Stimulated activated CD4-positive, alpha-beta T cell treated with anti-CD3 and anti-CD28 coated beads, Interleukin-15, amount 100 ng/mL, for 48 hours (primary cell): ENCODE measurements at places on chromosomes 2 and 18.

DNA sequence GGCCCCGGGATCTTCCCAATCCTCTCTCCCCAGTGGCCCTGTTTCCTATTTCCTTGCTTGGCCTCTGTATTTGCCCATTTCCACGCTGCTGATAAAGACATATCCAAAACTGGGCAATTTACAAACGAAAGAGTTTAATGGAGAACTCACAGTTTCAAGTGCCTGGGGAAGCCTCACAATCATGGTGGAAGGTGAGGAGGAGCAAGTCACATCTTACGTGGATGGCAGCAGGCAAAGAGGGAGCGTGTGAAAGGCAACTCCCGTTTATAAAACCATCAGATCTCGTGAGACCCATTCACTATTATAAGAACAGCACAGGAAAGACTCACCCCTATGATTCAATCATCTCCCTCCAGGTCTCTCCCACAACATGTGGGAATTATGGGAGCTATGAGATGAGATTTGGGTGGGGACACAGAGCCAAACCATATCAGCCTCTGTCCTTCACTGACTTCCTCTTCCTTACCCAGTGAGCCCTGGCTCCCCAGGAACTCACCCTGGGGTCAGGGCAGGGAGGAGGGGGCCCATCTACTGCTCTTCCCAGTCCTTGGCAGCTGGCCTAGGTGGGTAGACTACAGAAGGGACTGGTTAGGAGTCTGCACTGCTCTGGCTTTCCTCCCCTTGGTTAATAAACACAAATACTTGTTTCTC lies 105.8 kb upstream of the MYCN start:
- DNase-seq: no peak

GRCh38 chr2:38267270-38267925 lies 109.7 kb downstream of the ATL2 start:
- no peak for DNase-seq

DNA sequence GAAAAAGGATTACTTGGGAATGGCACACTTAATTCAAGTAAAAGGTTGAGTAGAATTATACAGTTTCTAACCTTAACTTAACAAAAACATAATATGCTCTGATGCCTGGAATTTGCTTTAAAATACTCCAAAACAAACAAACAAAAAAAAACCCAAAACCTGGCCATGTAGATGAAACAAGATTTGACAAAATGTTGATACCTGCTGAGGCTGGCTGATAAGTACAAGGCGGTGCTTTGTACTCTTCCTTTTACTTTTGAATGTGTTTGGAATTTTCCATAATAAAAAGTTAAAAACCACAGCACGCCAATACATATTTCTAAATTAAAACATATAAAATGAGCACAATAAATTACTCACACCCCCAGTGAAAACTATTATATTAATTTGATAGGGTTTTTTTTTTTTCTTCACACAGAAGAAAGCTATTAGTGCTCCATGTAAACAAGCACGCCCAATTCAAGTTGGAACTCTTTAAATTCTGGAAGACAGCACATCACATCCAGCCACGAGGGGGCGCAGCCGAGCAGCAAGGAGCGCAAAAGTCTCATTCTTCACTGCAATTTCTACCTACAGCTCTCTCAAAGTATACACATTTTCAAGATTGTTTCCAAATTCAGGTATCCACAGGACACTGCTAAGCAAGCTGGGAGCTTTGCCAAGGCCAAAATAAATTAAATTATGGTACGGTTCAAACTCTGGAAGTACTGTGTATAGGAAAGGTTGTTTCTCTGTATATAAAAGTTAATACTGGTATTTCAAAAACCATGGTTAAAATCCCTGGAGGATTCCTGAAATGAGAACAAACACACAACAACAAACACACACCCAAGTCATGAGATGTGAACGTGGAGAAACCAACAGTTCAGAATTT lies 7.5 kb downstream of the SERTAD2 start:
- DNase-seq: peak; percentile 65

GRCh38 chr18:35117951-35118411 lies 76.8 kb downstream of the MAPRE2 start:
- no peak for DNase-seq

DNA sequence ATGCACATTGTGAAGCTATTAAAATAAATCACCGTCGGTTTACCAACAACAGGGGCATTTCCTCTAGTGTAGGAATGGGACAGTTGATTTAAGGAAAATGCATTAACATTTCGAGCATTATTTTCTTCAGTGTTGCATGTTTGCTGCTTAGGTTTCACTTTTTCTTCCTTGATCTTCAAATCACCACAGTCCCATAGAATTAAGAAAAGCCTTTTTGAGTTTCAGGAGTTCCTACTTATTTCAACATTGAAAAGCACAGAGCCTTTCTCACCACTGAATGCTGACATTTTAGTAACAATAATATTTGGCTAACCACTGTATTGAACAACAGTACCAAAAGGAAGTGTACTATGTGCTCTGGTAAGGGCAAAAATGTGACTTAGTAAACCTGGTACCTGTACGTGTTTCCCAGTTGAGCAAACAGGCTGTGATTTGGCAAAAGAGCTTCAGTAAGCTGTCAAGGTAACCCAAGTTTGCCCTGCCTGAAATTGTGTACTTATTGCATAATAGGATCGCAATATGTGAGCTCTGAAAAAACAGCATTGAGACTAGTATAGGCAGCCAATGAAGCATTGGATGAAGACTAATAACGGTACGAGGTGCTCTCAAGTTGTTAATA lies 2.2 kb downstream of the LRRTM4 start:
- DNase-seq: no peak

- no peak for DNase-seq
These were observed 1241.2 kb upstream of the CDH2 start for GRCh38 chr18:29418136-29418535.

DNA sequence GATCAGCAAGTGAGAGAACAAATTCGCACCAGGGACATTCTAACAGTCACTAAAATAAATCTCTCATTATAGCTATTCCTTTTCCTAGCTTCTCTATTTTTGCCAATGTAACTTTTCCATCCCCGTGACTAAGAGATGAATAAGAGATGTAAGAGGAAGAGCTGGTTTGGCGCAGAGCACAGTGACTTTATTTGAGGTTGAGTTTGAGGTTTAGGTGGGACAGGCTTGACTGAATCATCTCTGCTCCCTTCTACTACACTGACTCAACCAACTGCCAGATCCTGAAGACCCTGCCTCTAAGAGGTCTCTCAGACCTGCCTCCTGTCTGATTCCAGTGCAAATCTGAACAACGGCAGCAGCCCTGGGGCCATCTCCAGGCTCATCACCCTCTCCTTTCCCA lies 28.0 kb downstream of the RFX8 start:
- DNase-seq: no peak

GRCh38 chr2:200447139-200447855 lies 62.6 kb downstream of the KCTD18 start:
- DNase-seq: no peak

- DNase-seq: no peak
These were observed 34.3 kb downstream of the AFF3 start for GRCh38 chr2:100107906-100108647.

DNA sequence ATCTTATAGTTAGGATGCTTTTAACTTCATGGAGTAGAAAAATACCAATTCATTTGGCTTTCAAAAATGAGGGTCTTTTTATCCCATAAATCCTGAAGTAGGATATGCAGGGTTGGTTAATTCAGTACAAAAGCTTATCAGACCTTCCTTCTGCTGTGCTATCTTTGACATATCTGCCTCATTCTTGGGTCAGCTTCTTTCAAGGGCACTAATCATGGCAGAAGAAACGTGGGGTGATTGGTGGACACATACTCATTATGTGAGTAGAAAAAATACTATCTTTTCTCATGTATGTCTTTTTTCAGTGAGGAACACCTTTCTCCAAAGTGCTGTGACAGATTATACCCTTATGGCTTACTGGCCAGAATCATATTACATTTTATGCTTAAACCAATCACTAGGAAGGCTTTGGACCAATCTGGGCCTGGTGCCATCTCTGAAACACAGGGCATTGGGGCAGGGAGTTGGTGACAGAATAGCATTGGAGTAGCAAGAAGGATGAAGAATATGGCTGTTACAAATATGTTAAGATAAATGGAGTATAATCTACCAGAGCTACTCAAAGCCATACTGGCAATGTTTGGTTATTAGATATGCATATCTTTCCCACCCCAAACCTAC lies 10.1 kb downstream of the UGP2 start:
- DNase-seq: no peak

DNA sequence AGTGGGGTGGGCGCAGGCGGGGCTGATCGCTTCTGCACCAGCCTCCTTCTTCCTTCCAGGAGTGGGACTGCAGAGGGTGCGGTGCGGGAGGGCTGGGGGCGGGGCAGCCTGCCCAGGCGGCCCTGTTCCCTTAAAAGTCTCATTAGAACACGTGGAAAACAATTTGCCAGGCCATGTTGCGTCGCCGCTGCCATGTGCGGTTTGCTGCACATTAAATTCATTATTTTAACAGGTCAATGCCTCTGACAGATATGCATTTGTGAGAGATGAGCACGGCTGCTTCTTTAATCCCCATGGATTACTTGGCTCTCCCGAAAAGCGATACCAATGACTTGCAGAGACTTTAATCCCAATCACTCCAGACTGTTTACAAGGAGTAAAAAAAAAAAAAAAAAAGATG lies 139.0 kb downstream of the CELF4 start:
- no peak for DNase-seq

DNA sequence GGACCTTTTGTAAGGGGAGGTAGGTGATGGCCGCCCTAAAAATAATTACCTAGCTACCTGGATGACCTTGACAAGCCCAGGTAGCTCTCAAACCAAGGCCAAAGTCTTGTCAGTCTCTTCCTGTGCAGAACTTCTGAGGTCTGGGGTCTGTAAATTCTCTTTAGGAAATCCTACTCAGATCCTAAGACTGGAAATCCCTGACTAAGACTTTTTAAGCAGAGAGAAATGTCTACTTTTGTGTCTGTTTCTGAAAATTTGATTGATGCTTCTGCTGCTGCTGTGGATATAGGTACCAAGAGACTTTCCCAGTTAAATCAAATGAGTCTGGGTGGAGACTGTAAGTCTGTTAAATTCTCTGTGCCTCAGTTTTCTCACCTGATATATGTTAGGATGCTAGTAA lies 36.9 kb upstream of the SIX3 start:
- no peak for DNase-seq

DNA sequence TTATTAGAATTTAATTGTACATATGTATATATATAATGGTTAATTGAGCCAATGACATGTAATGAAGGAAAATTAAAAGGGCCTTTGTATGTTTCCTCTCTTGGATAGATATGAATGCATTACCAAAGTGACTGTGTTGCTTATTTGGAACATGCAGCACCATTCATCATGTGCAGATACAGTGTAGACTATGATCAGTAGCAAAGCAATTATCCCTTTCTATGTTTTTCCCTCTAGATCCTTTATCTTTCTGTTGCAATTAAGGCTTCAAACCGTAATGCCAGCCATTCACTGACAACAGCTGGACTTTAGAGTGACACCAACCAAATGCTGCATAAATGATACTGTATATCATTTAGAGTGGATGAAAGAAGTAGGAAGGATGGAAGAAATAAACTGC lies 565.2 kb downstream of the NRXN1 start:
- DNase-seq: no peak

DNA sequence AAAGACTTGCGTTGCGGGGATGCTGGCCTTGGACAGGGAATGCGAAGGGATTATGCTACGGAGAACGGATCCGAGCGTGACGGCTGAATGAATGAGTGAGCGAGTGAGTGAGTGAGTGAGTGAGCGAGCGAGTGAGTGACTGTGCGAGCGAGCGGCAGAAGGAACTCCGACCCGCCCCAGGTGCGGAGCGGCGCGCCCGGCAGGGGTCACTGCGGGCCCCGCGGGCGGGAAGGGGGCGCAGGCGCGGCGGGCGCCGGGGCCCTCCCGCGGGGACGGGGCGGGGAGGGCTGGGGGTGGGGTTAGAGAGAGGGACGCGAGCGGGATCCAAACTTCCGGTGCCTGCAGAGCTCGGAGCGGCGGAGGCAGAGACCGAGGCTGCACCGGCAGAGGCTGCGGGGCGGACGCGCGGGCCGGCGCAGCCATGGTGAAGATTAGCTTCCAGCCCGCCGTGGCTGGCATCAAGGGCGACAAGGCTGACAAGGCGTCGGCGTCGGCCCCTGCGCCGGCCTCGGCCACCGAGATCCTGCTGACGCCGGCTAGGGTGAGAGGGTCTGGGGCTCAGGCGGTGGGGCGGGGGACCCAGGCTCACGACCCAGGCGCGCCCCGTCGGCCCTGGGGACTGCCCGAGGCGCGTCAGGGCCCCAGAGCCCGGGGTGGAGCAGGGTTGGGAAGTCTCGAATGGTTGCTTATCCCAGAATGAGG lies at the start of gene ITM2C:
Gene ITM2C, plus strand, starts transcription at position 338 of the 702 bp plus-strand sequence. Its CDS starts 84 bp downstream, at position 422.
- DNase-seq: peak; percentile 48

DNA sequence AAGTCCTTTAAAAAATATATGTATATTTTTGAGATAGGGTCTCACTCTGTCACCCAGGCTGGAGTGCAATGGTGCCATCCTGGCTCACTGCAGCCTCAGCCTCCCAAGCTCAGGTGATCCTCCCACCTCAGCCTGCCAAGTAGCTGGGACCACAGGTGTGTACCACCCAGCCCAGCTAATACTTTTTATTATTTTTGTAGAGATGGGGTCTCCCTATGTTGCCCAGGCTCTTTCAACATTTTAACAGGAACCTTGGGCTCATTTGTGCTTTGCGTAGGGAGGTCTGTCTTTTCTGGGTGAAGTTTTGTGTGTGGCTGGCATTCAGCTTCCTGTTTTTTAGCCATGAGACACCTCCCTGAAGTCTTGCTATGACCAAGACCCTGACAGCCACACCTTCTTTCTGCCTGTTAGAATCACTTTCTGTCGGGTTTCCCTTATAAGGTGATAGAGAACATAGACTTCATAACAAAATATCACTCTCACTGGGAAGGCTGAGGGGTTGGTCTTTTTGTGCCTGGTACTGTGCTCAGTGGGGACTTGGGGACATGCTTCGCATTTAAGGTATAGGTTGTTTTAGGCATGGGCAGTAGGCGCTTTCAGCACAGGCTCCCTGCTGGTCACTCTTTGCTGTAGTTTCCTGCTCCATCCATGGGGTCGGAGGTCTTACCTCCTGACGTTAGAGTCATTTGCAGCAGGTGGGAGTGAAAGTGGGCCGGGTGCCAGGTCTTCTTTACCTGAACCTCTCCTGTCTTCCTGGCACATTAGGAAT lies 3.4 kb downstream of the RAB31 start:
- no peak for DNase-seq

GRCh38 chr2:23912054-23912453 lies 14.9 kb downstream of the ATAD2B start:
- DNase-seq: no peak

GRCh38 chr2:197322724-197323720 lies 12.4 kb upstream of the ANKRD44 start:
- no peak for DNase-seq

DNA sequence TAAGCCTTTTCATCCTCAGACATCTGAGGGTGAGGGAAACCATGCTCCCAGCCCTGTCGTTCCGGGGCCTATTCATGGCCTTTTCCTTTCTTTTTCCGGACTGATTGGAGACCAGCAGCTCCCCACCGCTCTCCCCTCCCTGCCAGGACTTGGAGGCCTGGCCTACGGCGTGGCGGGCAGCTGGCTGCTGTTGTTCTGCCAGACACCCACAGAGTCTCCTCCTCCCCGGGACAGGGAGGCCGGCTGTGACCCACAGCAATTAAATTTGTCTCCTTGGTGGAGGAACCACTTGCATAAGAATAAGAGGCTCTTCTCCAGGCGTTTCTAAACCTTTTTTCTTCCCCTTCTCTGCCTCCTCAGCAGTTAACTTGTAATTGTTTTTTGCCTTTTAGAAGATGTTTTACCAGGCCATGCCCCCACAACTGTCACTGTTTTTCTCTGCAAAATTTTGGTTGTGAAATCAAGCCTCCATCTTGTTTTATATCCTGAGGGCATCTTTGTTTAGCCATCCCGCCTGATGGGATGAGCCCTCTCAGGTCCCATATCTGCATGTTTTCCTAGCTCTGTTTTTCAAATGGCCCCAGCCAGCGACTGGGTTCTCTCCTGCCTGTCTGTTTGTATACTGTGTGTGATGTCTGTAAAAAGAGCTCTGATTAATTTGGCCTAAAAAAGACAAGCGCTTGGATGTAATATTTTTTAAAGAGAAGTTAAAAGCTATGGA lies 1060.0 kb upstream of the DDX18 start:
- DNase-seq: no peak
